ENCODE measurements at places on chromosomes 1 and 21.

DNA sequence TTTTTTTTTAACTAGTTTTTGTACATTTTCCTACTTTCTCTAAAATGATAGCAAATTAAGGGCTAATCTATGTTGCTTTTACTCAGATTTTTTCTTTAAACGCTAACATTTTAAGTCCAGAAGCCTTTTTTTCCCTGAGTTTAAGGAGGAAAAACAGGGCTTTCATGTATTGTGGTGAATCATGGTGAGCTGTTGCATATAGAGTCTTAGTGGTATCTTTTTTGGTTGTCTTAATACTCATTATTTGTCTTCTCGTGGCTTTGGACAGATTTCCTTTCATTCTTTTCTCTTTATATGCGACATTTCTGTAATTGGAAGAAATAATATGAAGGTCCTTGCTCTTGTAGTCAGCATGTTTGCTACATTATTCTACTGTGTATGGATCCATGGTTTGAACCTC, 1015.6 kb downstream of the PLA2G4A start:
- no peak for DNase-seq

GRCh38 chr1:30645807-30646206, 77.6 kb downstream of the MATN1 start:
- DNase-seq = no peak

DNA sequence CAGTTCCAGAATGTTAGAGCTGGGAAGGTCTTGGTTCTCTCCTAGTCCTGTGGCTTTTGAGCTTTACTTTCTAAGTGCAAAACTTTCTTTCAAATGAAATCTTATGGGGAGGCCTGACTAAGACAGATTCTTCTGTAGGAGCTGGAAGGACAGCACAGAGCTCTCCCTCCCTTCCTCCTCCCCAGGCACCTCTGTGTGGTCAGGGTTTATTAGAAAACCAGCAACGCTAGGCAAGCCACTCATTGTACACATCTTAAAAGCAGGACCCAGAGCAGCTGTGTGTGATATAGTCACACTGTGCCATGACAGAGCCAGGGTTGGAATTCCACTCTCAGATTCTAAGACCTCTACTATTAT, 241.1 kb upstream of the RAB4A start:
- no peak for DNase-seq

DNA sequence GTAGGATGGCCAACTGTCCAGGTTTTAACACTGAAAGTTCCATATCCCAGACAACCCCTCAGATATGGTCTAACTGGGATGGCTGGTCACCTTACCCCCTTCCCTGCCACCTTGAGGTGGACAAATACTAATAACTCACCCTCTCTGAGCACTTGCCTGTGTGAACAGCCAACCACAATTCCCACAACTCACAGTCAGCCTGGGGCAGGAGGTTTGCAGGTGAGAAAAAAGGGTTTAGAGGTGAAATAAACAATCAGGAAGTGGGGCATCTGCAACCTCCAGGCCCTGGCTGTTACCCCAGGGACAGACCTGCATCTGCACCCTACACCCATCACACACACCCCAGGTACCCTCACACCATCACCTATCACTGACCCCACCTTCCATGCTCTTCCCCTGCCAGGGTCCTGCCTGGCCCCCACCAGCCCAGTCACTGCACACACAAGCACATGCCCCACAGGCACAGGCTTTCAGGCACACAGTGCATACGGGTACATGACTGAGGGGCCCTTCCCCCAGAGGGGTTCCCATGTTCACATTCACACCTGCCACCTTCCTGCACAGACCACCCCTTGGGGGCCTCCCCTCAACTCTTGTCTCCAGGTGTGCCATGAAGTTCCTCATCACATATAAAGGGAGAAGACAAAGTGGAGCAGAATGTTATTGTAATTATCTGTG, 679.5 kb downstream of the MATN1 start:
- DNase-seq = no peak

GRCh38 chr1:222618001-222618879, at the start of gene MIA3:
Gene MIA3 (plus strand): TSS chr1:222618097. CDS start chr1:222618111, 14 bp downstream.
- DNase-seq = peak; percentile 61

DNA sequence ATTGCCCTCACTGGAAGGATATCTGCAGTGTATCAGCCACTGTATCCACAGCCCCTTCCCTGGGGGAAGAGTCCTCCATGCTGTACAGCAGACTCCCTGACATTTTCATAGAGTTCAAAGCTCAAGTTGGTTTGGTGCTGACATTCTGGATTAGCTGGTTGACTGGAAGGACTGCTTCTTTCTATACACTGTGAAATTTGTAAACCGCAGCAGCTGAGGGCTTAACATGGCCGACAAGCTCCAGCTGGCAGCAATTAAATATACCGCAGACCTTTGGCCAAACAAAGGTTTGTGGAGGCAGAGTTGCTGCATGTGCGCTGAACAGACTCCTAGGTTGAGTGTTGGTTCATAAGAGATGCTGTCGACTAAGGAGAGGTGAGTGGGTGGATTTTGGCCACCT, 126.4 kb downstream of the DHRS3 start:
- DNase-seq = no peak

- DNase-seq = no peak
Measured at GRCh38 chr1:116699605-116700004, 32.1 kb upstream of the IGSF3 start.

GRCh38 chr1:44281962-44282703, 68.9 kb downstream of the DMAP1 start:
- DNase-seq = no peak

GRCh38 chr1:25820247-25821111, 725 bp downstream of the MTFR1L start:
- DNase-seq = peak; percentile 40

DNA sequence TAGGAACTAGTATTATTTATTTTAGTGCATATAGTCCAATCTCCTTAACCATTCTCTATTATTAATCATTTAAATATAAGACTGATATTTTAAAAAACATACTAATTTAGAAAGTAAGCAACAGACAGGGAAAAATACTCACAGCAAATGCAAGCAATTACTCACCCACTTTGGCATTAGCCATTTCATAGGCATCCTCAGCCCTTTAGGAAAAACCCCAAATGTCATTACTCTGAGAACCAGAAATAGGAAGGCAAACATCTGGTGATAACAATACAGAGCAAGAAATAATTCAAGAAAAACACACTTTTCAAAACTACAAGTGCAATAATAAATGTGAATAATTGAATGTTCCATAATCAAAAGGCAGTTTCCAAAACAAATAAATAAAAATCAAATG, 545.1 kb downstream of the PLPP3 start:
- DNase-seq = no peak

- no peak for DNase-seq
Measured at GRCh38 chr1:85320371-85321131, 44.1 kb upstream of the BCL10 start.

DNA sequence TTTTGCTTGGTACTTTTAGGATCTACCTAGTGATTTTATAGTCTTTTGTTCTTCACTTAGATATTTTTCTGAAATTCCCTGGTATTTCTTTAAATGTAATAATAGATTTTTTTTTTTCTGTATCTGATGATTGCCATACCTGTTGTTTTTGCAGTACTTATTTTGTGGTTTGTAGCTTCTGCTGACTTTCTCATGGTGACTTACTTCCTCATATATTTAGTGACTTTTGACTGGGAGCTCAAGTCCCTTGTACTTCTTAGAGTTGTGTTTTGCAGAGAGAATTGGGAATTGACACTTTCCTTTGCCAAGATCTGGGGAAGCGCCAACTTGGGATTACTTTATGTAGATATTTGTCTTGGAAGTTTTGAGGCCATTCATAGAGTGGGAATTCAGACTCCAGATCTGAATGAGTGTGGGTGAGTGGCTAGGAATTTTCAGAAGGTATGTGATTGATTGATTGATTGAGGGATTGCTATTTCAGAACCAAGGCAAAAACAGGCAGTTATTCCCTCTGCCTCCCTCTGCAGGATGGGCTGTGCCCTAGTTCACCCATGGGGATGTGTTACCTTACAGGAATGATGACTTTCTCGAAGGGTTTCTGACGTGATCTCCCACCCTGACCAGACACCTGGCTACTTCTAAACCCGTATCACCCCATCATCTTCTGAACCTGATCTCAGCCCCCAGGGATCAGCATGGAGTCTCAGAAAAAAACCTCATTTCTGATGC, 219.5 kb downstream of the URB2 start:
- no peak for DNase-seq

- DNase-seq = no peak
Measured at GRCh38 chr1:209455145-209455544, 128.4 kb upstream of the CAMK1G start.

GRCh38 chr1:36595349-36595748, 112.6 kb upstream of the CSF3R start:
- DNase-seq = no peak

DNA sequence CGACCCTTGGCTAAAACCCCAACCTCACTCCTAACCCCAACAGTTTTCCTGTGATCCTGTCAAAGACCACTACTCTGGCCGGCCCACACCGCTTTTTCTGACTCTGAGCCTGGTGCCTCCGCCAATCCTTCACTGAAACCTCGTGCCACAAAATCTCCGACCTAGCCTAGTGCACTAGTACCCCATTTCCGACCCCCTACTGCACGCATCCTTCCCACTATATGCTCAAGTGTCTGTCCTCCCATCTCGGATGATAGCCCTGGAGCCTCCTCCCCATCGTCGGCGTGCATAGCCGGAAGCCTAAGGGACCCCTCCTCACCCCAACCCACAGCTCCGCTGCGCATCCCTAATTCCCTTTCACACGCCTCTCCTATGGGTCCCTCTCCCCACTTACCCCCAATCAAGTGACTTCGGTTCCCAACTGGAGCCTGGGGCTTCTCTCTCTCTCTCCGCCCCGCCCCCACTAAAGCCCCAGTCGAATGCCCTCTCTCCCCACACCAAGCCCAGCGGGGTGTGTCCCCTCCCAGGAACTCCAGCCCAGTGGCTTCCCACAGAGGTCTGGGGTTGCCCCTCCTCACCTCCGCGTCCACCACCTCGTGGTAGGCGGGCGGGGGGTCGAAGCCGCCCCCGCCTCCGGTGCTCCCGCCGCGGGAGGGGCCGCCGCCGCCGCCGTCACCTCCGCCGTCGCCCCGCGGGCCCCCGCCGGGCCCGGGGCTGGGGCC, 791 bp downstream of the USP24 start:
- peak; percentile 59 for DNase-seq

- no peak for DNase-seq
Measured at GRCh38 chr1:173009597-173009996, 41.1 kb downstream of the TNFSF18 start.

GRCh38 chr1:217660353-217661062, 29.4 kb downstream of the SPATA17 start:
- no peak for DNase-seq

- DNase-seq = no peak
Measured at GRCh38 chr1:67945733-67946374, 104.6 kb downstream of the DIRAS3 start.

DNA sequence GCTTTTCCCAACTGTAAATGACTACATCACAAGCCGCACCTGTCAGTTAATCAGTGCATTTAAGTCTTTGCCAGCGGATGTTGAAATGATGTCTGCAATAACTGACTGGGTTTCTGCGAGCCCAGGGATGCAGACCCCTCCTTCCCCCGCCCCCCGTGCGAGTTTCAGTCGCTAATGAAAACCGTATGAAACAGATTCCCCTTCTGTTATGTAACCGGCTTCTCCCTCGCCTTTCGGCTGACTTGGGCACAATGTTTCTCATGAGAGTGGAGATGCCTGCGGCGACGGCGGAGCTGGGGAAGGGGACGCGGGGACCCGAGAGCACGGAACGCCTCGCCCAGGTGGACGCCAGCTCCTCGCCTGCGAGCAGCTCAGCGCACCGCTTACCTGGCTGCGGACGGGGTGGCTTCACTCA, 753 bp downstream of the KCNJ6 start:
- DNase-seq = no peak

DNA sequence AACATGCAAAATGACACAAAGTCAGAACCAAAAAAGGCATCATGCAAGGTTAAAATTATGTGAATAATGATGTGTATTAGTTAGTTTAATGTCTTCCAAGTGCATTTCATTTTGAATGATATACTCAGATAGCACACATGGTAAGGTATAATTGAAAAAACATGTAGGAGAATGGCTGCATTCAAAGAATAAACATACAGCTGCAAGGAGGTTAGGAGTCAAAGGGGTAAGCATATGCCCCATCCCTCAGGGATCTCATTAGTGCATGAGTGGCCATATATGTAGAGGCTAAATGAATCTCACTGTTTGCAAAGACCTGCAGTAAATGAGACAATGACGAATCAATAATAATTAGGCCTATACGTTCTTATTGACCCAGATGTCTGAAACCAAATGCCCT, 179.7 kb upstream of the HOOK1 start:
- no peak for DNase-seq

- no peak for DNase-seq
Measured at GRCh38 chr1:23554127-23554480, 5.2 kb downstream of the ID3 start.

- DNase-seq = no peak
Measured at GRCh38 chr1:227449051-227449450, 114.3 kb upstream of the ZNF678 start.

DNA sequence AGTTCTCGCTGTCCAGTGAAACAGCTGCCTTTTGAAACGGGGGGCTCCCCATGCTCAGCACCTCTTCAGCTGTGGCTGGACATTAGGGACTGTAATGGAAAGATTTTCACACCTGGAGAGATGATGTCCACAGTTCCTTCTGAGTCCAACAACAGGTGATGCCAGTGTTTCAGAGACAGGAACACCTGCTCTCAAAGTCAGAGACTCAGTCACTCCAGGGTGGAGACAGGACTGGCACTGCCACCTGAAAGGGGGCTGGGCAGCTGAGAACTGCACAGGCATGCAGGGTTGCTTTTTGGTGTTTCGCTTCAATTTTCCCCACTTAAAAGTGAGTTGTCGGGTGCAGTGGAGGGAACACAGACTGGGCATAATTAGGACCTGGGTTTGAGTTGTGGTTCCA, 124.8 kb downstream of the GALNT2 start:
- DNase-seq = no peak
